Muscle of arm (tissue), 14 donors: ENCODE measurements at places on chromosomes 2 and 18. TPM values are rescaled to one million over a fixed set of nuclear protein-coding genes. Genes with fewer than 3 reads are reported as not detected.

- DNase-seq = no peak
Measured at GRCh38 chr2:4895371-4895770, 796.8 kb upstream of the SOX11 start.

DNA sequence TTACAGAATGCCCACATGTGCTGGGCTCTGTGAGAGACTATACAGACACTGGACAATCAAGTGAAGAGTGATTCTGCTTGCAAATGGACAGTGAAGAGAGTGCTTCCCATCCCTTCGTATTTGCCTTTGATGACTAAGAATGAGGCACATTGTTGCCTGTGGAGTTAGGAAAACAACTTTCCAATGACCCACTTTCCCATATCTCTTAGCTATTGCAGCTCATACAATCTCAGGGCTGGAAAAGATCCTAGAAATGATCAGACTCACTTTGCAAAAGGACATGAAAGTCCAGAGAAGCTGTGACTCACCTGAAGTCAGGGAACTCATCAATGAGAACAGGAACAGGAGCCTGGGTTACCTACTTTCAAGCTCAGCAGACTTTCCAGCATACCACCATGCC lies 440.5 kb upstream of the TCF4 start:
- DNase-seq = no peak

DNA sequence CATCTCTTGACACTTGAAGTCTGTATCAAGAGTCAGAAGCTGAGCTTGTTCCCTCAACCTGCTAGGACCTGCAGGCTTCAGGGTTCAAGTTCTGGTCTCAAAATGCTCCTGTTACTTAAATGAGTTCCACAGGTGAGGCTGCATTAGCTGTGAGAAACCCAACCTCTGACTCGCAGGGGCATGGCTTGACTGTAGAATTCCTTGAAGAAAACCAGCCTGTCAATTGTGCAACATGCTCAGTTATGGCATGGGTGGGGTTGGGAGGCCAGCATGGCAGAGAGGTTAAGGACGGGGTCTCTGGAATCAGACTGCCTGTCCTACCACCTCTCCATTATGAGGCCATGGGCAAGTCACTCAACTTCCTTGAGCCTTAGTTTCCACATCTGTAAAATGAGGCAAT lies 235.8 kb downstream of the EN1 start:
- DNase-seq = no peak

The KCMF1 gene
- 45.9 TPM for polyA plus RNA-seq

DNA sequence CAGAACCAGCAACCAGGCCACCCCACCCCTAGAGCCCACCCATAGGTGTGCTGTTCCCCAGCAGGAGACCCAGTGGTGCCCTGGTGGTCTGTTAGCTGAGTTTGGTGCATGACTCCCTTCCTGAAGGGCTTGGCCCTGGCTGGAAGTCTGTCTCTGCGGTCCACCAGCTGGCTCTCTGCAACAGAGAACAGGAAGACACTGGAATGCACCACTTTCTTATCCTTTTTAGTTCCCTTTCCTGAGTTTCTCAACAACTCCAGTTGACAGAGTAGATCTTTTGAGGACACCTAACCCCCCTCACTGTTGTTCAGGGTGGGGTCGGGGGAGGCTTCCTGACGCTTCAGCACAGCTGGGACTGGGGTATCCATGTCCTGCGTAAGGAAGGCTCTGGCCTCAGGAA lies 11.9 kb upstream of the RPL37A start:
- DNase-seq = no peak
